ENCODE measurements at places on chromosomes 4 and X.

- no peak for DNase-seq
These were observed 1.5 kb downstream of the STARD8 start for GRCh38 chrX:68648960-68649359.

DNA sequence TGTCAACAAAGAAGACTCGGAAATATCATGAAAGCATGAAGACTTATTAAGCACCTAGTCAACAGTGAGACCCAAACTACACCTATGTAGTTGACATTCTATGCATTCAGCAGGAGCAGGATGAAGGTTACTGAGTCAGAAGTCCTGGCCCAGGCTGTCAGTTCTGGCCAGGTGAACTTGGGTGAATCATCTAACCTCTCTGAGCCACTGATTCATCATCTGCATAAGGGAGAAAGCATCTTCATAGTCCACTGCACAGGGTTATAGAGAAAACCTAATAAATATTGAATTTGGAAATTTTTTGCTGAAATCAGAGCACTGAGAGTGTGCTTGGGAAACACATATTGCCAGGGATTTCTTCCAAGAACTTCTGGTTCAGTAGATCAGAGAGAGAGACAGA lies 296.0 kb upstream of the SFRP2 start:
- DNase-seq, result no peak

DNA sequence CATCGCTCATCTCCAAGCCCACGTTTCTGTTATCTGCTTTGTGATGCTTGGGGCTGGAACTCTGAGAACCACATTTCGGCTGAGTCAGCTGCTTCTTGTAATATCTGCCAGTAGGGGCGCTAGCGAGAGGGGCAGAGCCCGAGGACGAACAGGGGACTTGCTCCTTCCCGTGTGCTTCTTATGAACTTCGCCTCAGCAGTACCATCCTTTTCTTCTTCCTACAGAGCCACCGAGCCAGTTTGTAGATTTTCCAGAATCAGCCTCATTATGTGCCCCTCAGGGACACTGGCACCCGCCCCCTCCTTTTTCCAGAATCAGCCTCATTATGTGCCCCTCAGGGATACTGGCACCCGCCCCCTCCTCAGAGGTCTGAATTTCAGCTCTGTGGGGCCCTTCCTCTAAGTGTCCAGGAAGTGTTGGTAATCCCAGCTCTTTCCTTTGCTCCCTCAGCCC lies 441.7 kb upstream of the RASGEF1B start:
- peak; percentile 64 for DNase-seq

GRCh38 chrX:153517423-153517822 lies at the start of gene ATP2B3:
Gene ATP2B3, plus strand, starts transcription at chrX:153517642. Its CDS starts 18,606 bp downstream, at chrX:153536248.
- DNase-seq, result no peak

DNA sequence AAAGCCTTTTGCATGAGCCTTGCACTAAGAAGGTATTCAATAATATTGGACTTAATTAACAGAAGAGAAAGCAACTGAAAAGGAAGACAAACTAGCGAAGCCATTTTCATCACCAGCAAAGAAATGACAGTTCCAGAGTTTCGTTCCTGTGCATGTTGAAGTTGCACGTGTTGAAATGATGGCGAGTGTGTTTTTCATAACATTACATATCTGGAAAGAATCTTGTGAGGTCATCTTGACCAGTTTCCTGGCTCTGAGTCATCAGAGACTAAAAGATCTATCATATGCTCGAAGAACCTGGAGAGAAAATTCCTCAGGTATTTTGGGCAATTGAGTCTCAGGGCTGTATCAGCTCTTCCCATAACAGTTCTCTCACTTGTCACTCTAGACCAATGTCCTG lies 106.2 kb upstream of the MAML3 start:
- no peak for DNase-seq

DNA sequence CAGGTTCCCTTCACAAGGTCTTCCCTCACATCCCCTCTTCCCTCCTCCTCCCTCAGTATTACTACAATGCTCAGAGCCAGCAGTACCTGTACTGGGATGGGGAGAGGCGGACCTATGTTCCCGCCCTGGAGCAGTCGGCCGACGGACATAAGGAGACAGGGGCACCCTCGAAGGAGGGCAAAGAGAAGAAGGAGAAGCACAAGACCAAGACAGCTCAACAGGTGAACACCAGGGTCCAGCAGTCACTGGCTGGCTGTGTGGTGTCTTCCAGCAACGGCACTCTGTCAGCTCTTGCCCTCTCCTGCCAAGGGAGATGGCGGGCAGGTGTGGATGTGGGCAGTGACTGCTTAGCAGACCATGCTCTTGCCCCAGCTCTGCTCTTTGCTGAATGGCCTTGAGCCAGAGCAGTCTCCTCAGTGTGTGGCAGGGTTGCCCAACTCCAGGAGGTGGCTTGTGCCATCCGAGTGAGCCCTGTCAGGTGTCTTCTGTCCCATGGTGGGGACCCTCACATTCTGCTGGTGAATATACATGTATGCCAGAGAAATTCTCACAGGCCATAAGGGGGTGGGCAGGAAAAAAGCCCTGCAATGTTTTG lies 11.4 kb upstream of the UBA1 start:
- DNase-seq, result no peak

- DNase-seq, result no peak
These were observed 182.7 kb upstream of the LDB2 start for GRCh38 chr4:17081179-17081578.

GRCh38 chrX:79259073-79259689 lies 108.0 kb downstream of the ITM2A start:
- DNase-seq, result peak; percentile 36

- DNase-seq, result no peak
These were observed 34.8 kb upstream of the TMSB15B start for GRCh38 chrX:103927633-103928032.

- DNase-seq, result no peak
These were observed 8.5 kb downstream of the PCDH10 start for GRCh38 chr4:133157460-133158160.

GRCh38 chrX:153930011-153930910 lies 4.2 kb upstream of the ARHGAP4 start:
- no peak for DNase-seq

- DNase-seq, result peak; percentile 25
These were observed 13.7 kb downstream of the BCORL1 start for GRCh38 chrX:129996120-129996519.

DNA sequence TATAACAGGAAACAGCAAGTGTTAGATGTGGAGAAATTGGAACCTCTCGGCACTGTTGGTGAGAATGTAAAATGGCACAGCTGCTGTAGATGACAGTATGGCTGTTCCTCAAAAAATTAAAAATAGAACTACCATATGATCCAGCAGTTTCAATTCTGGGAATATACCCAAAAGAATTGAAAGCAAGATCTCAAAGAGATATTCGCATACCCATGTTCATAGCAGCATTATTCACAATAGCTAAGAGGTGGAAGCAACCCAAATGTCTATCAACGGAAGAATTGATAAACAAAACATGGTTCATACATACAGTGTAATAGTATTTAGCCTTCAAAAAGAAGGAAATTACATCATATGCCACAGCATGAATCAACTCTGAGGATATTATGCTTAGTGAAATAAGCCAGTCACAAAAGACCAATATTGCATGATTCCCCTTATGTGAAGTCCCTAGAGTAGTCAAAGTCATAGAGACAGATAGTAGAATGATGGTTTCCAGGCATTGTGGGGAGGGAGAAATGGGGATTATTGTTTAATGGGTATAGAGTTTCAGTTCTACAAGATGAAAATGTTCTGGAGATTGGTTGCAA lies 467.7 kb downstream of the IDS start:
- no peak for DNase-seq

DNA sequence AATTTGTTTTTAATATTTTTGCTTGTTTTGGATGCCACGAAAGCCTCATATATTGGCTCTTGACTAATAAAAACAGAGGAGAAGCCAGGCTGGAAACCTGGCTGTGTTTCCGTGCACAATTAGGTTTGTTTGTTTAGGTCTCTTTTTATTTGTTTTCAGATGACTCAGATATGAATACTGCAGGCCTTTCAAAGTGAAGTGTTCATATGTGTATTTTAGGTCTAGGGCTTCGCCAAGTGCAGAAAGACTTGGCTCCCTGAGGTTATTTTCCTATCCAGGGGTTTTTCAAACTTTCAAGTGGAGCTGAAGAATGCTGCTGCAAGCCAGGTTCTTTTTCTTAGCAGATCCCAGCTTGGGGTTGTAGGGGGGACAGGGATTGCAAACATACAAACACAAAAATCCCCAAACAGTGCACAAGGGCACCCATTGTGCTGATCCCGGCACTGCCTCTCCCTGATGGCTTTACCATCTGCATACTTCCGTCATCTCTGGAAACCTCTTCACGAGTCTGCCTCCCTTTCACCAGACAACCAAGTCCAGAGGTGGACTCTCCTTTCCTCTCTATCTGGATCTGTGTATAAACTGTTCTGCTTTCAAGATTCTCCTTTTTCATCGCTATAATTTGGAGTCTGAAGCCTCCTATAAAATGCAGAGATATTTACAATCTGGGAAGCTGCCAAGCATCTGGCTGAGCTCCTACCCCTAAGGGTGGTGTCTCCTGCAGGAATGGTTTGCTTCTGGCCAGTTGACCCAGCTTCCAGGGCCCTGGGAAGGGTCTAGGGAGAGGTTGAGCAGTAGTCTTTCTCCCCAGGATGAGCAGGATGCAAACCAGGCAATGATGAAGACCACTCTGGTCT lies 108.6 kb downstream of the SMIM20 start:
- DNase-seq, result no peak

DNA sequence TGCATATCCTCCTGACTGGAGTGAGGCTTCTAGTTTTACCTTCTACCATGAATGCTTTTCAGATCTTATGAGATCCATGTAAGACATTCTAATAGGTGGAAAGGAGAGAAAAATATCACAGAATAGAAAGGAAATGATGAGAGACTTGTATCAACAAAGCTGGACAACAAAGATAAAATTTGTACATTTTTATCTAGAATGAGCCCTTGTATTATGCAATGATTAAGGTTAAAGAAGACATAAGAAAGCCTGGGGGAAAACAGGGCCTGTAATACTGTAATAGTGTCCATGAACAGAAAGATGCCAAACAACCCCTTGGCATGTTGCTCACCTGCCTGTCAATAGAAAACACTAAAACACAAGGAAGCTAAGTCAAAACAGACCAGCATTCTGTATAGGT lies 44.2 kb upstream of the SCRG1 start:
- no peak for DNase-seq

DNA sequence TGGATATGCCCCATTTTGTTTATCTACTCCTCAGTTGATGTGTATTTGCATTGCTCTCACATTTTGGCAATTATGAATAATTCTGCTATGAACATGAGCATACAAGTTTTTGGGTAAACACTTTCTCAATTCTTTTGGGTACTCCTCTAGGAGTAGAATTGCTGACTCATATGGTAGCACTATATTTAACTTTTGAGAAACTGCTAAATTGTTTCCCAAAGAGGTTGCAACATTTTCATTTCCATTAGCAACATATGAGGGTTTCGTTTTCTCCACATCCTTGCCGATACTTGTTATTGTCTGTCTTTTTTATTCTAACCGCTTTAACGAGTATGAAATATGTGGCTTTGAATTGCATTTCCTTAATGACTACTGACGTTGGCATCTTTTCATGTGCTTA lies 185.4 kb downstream of the TSPAN5 start:
- DNase-seq, result no peak

DNA sequence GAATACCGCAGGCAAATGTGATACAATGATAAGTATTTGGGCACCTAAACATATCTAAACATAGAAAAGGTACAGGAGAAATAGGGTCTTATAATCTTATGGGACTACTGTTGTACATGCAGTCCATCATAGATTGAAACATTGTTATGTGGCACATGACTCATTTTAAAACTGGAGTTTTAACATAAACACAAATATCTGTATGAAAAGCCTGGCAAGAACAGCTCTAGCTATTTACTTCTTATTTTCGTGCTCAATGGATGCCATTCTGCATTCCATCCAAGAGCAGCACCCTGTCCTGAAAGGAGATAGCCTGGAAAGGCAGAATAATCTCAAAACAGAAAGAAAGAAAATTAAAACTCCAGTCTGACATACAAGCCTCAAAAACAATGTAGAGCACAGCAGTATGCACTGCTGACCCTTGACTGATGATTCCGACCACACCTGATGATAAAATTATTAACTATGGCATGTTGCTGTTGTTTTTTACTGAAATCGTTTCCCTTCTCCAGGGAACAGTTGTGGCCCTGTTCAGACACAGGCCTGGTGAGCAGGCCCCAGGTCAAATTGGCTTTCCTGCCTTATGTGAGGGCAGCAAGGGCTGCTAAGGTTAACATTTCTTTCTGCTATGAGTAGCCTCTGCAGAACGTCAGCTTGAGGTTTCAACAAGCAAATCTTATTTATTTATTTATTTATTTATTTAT lies 152.7 kb downstream of the APBB2 start:
- no peak for DNase-seq

DNA sequence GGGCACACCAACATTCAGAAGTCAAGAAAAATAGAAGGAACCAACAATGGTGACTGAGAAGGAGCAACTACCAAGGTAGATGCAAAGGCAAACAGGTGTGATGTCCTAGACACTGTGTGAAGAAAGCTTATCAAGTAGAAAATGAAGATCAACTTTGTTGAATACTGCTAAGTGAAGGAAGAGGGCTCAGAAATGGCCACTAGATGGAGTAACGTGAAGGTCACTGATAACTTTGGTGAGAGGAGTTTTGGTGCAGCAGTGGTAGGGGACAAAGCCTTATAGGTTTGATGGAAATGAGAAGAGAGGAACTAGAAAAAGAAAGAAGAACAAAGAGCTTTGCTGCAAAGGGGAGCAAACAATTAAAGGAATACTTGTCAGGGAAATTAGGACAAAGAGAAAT lies 23.5 kb downstream of the OTC start:
- peak; percentile 34 for DNase-seq

DNA sequence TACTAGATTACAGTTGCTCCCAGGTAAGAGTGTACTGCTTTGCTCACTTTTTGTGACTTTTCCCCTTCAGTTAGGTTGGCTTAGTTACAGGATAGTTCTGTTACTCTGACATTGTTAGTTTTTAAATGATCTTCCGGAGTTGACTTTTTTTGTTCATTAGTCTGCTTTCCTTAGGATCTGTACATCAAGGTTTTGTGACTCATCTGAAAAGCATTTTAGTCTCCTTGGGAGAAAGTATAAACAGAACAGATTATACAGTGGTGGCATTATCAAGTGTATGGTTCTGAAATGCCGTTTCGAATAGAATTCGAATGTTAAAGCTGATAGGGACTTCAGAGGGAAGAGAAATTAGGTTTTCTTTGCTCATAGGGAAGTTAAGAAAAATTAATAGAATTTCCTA lies 63.3 kb downstream of the USP9X start:
- DNase-seq, result no peak

DNA sequence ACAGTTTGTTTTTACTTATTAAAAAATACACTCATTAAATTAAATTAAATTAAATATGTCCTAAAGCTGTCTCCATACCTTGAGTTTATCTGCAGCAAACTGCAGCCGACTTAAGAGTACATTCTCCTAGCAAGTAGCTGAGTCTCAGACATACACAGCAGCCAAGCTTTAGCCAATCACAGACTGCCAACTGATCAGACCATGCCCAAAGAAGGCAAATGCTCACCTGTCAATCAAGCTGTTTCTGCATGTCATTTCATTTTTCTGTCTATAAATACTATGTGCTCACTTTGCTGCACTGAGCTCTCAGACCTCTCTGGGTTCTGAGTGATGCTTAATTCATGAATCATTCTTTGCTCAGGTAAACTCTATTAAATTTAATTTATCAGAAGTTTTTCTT lies 280.9 kb upstream of the EPHA5 start:
- no peak for DNase-seq

GRCh38 chr4:177242651-177243286 lies 66.9 kb upstream of the NEIL3 start:
- DNase-seq, result no peak

All from inflammatory macrophage (primary cell).